ENCODE measurements at places on chromosomes 3 and 15.

DNA sequence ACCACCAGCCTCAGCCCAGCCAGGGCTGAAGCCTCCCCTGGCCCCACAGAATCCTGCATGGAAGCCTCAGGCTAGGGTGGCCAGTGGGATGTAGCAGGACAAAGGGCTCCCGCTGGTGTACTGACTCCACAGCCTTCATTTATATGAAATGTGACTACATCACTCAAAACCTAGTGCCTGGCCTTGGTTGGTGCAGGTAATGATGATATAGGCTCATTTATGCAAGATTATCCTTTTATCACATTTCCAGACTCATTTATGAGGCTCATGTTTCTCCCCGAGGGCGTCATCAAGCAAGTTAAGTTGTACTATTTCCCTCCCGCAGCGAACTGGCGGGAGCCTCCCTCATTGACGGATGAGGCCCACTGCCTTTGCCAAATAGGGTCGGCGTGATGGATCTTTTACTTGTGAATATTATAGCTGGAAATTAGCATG is 179.1 kb upstream of the SMAD3 start:
- H3K4me3 ChIP-seq = no peak overlapping the region
- H3K4me1 ChIP-seq = peaks cover 37% of the 10 kb centered on the region
- no peak for DNase-seq
- H3K27ac ChIP-seq = no peak overlapping the region
- H3K36me3 ChIP-seq = no peaks in the 10 kb centered on the region

GRCh38 chr3:86739244-86739643 is 251.7 kb downstream of the VGLL3 start:
- no peak for DNase-seq
- no peak overlapping the region for H3K27ac ChIP-seq
- H3K4me1 ChIP-seq = no peaks in the 10 kb centered on the region
- H3K27me3 ChIP-seq = no peaks in the 10 kb centered on the region
- H3K36me3 ChIP-seq = no peaks in the 10 kb centered on the region
- no peak overlapping the region for H3K4me3 ChIP-seq

- no peak overlapping the region for H3K27ac ChIP-seq
- no peaks in the 10 kb centered on the region for H3K36me3 ChIP-seq
- peaks cover 41% of the 10 kb centered on the region for H3K4me1 ChIP-seq
- H3K27me3 ChIP-seq = no peaks in the 10 kb centered on the region
- no peak overlapping the region for H3K4me3 ChIP-seq
Measured at GRCh38 chr3:188822004-188822403, 349.8 kb upstream of the TPRG1 start.

DNA sequence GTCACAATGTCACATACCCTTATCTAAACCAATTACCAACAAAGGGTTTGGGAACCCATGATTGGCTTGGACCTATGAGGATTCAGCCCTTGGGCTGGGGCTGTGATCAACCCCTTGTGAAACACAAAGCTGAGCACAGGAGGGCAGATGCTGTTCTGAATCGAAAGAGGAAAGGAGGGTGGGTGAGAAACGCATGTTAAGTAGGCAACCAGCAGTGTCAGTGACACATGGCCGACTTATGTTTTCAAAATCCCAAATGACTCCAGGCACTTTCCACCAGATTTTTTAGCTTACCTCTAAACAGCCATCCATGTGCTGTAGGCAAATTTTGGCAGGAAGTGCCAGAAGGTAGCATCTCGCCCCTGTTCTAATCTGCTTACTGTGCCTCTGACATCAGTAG is 34.1 kb upstream of the KLHL25 start:
- no peak overlapping the region for H3K4me3 ChIP-seq
- H3K27ac ChIP-seq = no peak overlapping the region
- DNase-seq = no peak
- no peaks in the 10 kb centered on the region for H3K27me3 ChIP-seq
- H3K36me3 ChIP-seq = no peaks in the 10 kb centered on the region

GRCh38 chr3:150589759-150590158 is 13.4 kb upstream of the SELENOT start:
- no peak overlapping the region for H3K27ac ChIP-seq
- peaks cover 12% of the 10 kb centered on the region for H3K4me1 ChIP-seq
- peaks cover 12% of the 10 kb centered on the region for H3K36me3 ChIP-seq

GRCh38 chr3:462851-463250 is 266.3 kb downstream of the CHL1 start:
- H3K4me3 ChIP-seq = no peak overlapping the region
- H3K4me1 ChIP-seq = no peaks in the 10 kb centered on the region
- H3K27me3 ChIP-seq = peaks cover 9% of the 10 kb centered on the region
- H3K27ac ChIP-seq = no peak overlapping the region
- H3K36me3 ChIP-seq = no peaks in the 10 kb centered on the region
